ENCODE measurements at places on chromosomes 2 and 18.

DNA sequence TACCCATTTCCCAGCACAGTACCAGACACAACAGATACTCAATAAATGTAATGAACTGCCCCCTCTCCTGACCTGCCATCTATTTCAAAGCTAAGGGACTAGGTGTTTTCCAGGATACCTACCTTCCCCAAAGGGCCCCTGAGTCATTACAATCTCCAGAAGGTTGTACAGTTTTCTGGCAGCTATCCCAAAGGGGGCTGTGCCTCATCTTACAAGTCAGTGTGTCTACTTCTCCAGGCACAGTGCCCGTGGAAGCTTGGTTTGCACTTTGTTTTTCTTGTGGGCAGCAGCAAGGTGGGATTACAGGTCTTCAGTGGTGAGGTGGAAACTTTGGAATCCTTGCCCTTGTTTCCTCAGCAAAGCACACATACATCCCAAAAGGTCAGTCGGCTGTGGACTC, 62.8 kb upstream of the CYP26B1 start:
- no peak for DNase-seq

- DNase-seq = no peak
These were observed 53.1 kb downstream of the ACVR1 start for GRCh38 chr2:157822993-157823392.

- no peak for DNase-seq
These were observed 6.9 kb downstream of the GPD2 start for GRCh38 chr2:156443089-156443488.

GRCh38 chr2:108388045-108388444, 10.3 kb downstream of the SULT1C4 start:
- no peak for DNase-seq

DNA sequence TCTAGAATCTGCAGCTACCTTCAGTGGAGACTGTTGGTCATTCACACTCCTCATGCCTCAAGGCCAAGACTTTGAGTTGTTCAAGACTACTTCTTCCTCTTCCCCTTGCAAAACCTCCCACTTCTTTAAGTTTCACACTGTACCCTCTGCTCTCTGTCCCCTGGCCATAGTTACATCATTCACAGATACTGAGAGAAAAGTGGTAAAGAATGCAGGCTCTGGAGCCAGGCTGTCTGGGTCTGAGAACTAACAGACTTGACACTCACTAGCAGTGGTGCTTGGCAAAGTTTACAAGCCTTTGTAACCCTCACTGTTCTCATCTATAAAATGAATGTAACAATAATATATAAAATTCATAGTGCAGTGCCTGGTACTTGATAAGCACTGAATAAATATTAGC, 61.8 kb downstream of the CDH20 start:
- no peak for DNase-seq

GRCh38 chr2:8993196-8993901, 10.1 kb downstream of the MBOAT2 start:
- DNase-seq = no peak

GRCh38 chr18:77067291-77068061, 65.1 kb downstream of the MBP start:
- peak; percentile 84 for DNase-seq

DNA sequence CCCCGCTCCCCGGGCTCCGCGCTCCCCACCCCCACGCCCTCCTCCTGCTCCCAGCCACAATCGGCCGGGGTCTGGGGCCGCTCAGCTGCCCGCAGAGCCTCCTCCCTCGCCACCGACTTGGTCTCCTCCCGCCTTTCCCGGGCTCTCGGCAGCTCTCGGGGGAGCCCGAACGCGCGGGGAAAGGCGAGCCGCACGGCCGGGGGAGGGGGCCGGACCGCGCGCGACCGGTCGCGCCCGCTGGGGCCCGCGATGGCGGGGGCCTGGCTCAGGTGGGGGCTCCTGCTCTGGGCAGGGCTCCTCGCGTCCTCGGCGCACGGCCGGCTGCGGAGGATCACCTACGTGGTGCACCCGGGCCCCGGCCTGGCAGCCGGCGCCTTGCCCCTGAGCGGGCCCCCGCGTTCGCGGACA, 327 bp downstream of the LTBP1 start:
- DNase-seq = peak; percentile 10

- no peak for DNase-seq
These were observed 1104.9 kb upstream of the CELF4 start for GRCh38 chr18:38670486-38670885.

DNA sequence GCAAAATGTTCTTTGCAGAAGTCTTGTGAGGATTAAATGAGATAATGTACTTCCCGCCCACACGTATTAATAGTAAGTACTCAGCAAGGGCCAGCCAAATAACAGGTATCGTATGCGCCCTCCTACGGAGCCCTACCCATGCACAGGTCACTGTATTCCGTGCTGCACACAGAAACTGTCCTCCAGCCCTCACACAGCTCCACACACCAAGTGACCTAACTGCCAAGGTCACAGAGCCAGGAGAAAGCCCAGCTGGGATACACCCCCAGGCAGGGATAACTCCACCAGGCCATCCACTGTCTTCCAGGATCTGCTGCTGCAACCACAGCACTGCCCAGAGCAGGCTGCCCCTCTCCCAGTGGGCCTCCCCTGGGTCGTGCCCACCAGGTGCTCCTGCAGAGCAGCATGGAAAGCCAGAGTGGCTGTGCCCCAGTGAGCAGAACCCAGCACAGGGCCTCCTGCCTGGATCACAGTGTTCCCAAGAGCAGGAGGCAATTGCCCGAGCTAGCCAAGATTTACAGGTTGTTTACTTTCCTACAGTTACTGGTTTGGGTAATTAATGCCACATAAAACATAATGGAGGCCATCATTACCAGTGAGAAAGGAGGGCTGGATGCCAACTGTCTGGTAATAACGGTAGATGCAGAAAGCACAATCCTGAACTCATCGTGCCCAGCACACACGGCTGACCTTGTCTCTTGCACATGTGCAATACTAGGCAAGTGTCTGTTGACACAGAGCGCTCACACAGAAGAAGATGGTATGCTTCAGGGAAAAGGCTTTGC, 24.4 kb downstream of the TFCP2L1 start:
- DNase-seq = no peak

- no peak for DNase-seq
These were observed 19.8 kb downstream of the ORC2 start for GRCh38 chr2:200943527-200944105.

DNA sequence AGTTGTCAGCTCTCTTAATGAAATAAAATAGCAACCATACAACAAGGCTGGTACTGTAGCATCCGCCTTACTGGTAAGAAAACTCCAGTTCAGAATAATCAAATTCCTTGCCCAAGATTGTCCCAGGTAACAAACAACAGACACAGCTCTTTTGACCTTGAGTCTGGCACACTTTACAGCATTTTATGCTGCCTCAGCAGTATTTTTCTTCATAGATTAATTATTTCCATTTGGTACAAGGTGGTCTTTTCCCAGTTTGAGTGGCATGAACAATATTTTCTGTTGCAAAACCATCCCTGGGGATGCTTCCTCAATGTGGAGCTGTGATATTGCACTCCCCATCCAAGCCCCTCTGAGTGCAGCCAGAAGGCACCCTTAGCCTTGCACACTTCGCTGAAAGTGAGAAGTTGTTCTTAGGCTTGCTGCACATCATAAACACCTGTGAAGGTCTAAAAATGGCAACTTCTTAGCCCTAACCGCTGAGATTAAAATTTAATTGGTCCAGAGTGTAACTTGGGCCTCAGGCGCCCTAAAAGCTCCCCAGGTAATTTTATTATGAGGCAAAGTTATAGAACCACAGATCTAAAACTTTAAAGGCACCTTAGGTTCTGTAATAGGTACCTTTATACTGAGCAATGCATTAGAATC, 523.3 kb downstream of the CMPK2 start:
- DNase-seq = no peak

GRCh38 chr2:145484448-145485097, 964.7 kb upstream of the ZEB2 start:
- DNase-seq = no peak

GRCh38 chr2:97740590-97741182, 27.3 kb downstream of the ZAP70 start:
- DNase-seq = peak; percentile 61

DNA sequence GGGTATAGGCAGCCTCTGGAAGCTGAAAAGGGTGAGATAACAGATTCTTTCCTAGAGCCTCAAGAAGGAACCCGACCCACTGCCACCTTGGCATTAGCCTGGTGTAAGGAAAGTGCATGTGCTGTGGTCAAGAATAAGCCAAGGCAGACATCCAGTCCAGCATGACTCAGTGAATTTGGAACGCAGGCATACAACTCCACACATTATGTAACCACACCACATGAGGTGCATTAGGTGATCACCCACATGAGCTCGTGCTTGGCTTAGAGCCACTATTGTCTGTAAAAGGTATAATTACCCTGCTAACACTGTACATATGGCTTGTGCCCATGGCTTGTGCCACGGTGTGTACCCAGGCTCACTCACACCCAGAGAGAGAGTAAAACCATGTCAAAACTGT, 583.7 kb upstream of the HNMT start:
- DNase-seq = no peak

GRCh38 chr2:13089971-13090370, 373.2 kb downstream of the TRIB2 start:
- DNase-seq = no peak

GRCh38 chr18:73023975-73024374, 156.2 kb upstream of the NETO1 start:
- DNase-seq = no peak

GRCh38 chr2:147525819-147526489, 318.9 kb upstream of the ACVR2A start:
- DNase-seq = peak; percentile 17

DNA sequence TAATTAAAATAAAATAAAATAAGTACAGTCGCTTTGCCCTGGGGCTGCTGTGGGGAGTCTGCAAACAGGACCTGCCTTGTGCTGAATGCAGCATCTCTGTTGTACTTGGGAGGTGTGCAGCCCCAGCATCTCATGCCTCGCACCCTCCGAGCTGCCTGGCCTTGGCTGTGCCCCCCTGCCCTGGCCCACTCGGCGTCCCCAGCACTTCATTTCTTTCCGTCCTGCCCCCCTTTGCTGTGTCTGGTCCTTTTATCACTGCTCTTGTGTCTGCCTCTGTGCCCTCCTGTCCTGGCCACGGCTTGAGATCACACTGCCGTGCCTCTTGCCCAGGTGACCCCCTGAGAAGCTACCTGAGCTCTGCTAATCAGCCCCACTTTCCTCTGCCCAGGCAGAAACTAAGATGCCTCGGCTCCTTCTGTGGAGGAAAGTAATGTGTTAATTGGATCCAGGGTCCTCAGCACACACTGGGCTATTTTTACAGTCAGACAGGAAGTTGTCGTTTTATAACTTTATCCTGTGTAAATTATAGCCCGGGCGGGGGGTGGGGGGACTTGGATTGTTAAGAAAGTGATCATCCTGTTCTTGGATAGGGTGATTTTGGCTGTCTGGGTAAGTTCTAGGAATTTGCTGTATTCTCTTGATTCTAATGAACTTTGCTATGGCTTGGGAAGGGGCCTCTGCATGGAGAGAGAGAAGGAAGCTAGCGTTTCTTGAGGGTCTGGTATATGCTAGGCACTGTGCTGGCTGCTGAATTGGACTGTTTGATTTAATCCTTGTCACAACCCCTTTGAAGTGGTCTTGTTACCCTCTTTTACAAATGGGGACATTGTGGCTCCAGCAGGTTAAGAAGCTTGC, 69.4 kb downstream of the AGAP1 start:
- DNase-seq = no peak

- DNase-seq = no peak
These were observed 224.7 kb downstream of the CYRIA start for GRCh38 chr2:16440898-16441297.

GRCh38 chr2:172102391-172103359, at the start of gene DLX2:
TSS of gene DLX2 (minus strand) at chr2:172102900. CDS start at chr2:172102538, 362 bp downstream.
- peak; percentile 90 for DNase-seq

GRCh38 chr2:51595836-51596235, 563.9 kb upstream of the NRXN1 start:
- DNase-seq = no peak

- no peak for DNase-seq
These were observed 149.2 kb downstream of the TWIST2 start for GRCh38 chr2:238997137-238997390.
